ENCODE measurements at places on chromosomes 12 and 14.
A peak's percentile ranks its signal among the peaks of the same experiment; 100 is the strongest.

DNA sequence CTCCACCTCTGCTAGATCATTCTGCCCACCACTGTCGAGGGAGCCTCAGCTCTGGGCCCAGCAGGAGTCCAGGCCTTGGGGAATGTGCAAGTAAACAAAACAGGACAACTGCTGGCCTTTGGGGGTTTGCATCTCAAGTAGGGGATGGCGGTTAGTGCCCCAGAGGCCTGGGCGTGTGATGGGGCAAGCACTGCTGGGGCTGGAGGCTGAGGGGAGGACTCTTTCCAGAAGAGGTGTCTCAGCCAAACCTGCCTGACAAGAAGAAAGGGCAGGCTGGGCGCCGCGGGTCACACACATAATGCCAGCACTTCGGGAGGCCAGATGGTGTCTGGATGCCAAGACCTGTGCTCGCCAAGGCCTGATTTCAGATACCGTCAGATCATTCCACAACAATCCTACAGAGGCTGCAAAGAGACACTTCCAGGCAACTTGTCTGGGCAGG, 8.6 kb upstream of the ALDH2 start:
- no peak for DNase-seq

- no peak for DNase-seq
These were observed 2.6 kb upstream of the TAMALIN start for GRCh38 chr12:52004042-52004648.

DNA sequence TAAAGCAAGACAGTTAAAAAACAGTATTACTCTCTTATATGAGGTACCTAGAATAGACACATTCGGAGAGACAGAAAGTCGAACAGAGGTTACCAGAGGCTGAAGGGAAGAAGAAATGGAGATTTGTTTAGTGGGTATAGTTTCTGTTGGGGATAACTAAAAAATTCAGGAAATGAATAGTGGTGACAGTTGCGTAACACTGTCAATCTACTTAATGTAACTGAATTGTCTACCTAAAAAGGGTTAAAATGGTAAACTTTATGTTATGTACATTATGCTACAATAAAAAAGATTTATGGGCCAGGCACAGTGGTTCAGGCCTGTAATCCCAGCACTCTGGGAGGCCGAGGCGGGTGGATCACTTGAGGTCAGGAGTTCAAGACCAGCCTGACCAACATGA, 30.6 kb upstream of the SLC6A13 start:
- DNase-seq: no peak

GRCh38 chr14:88866305-88866704, 41.9 kb downstream of the TTC8 start:
- no peak for DNase-seq

DNA sequence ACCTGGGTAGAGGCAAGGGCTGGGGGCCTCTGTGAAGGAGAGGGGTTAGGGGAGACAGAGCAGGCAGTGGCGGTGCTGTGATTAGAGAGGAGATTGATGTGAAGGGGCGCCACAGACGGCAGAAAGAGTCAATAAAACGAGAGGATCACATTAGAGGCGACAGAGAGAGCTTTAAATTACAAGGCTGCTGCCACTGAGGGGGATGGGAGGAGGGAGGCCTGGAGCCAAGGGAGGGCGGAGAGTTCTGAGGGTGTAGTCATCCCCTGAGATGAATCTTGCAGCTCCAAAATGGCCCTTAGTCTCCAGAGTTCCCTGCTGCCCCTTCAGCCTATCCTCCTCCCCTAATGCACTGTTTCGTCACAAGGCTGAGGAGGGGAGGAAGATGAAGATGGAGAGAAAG, 12.8 kb downstream of the ZFHX2 start:
- no peak for DNase-seq

DNA sequence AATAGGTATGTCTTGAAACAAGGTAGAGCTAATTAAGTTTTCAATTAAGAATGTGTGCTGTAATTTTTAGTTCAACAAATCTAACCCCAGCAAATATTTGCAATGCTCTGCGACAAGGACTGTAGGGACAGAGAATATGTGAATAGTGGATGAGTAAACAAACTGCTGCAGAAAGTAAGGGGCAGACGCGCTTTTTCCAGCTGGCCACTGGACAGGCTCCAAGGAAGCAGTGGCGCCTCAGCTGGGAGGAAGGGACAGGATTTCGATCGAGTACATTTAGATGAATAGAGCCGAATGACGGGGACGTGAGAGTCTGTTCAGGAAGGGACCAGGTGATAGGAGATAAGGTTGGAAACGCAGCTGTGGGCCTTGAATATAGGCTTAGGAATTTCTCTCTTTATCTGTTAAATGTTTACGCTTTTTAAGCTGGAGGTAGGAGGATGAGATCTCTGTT, 69.3 kb downstream of the ELK3 start:
- DNase-seq: no peak

- no peak for DNase-seq
These were observed 48.9 kb downstream of the RNF34 start for GRCh38 chr12:121448771-121449315.

DNA sequence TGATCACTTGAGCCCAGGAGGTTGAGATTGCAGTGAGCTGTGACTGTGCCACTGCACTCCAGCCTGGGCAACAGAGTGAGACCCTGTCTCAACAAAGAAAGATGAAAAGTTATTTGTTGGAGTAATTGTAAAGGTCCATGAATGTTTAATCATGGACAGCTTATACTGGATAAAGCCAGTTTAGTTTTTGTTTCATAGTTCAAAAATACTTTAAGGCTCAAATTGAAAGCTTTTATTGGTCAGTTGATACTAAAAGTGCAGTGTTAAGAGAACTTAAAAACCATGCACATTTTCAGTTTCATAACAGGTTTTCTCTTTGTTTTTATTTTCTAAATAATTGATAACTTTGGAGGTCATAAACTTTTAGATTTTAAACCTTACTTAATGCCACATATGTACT, 108.4 kb downstream of the MON2 start:
- no peak for DNase-seq

DNA sequence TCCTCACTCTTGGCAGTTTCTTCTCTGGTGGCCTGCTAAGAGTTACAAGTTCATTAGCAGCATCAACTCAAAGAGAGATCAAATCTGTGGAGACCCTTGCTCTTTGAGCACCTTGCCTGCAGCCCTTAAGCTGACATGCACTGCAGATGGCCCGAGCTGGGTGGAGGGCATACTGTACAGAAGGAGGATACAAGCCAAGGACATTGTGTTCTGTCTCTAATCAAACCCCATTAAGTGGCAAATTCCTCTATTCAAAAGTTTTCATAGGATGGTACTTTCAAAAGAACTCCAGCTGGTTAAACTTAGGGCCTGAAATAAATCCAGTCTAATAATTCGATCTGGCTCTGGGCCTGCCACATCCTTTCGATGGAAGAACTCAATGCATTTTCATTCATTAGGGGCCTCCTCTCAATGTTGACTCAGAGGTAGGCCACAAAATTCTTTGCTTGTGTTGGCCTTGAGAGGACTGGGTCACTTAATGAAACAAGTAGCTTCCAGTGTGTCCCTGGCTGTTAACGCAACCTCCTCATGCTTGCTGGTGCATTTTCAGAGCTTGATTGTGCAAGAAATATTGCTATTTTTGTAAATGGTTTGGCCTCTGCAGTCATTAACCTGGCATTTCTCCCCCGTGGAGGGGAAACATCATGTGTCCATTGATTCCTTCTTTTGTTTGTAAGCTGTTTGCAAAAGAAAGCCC, 318.2 kb downstream of the NUAK1 start:
- DNase-seq: no peak

DNA sequence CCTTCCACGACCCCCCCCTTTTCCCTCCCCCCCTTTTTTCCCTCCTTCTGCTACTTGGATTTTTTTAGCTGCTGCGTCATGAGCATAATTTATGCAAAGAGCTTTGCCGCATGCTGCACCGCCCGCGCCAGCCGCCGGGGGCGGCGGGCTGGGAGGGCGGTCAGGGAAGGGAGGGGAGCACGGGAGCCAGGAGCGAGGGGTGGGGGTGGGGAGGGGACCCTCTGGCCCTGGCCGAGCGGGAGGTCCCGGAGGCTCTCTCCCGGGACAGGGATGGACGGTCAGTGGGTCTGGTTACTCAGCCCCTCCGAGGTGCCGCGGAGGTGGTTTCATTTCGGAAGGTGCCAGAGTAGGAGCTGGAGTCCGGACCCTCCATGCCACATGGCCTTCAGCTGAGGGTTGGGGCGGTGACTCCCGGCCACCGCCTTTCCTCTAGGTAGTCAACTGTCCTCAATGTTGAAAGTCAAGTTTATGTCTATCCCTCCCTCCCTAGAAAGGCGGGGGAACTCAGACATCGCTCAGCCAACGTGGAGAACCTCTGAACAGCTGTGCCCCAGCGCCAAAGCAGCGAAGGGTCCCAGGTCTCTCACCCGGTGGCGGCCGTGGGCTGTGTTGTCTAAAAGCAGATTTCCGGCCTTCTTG, at the start of gene POU6F1:
TSS of gene POU6F1 (minus strand) at position 95 of the 639 bp plus-strand sequence. CDS start 11,226 bp downstream, outside the sequence.
- DNase-seq: peak; percentile 68

GRCh38 chr14:73238424-73238852, 1.1 kb downstream of the PAPLN start:
- DNase-seq: no peak

DNA sequence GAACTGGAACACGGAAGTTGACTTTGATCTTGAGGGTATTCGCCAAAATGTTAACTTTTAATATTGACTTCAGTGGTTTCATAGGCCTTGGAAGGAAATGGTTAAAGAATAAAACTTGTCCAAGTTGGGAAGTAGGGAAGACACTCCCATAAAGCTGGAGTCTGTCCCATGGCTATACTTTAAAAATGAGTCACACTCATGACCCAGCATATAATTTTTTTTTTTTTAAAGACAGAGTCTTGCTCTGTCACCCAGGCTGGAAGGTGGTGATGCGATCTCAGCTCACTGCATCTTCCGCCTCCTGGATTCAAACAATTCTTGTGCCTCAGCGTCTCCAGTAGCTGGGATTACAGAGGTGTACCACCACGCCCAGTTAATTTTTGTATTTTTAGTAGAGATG, 19.6 kb downstream of the TMPRSS12 start:
- DNase-seq: no peak

DNA sequence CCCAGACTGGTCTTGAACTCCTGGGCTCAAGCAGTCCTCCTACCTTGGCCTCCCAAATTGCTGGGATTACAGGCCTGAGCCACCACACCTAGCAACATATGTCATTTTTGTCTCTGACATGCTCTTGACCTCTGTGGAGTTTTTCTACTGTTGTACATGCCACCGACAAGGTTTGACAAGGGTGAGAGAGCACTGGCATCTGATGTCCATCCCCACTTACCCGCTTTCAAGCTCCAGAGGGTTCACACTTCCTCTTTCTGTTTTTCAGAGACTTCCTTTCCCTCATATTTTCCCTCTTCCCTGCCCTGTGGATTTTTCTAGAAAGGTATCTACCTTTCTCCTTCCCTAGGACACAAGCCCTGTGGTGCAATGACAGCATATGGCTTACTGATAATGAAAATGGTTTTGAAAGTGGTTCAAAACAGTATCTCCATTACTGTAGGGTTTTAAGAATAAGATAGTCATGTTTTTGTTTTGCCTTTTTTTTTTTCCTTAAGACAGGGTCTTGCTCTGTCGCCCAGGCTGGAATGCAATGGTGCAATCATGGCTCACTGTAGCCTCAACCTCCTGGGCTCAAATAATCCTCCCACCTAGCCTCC, 27.7 kb upstream of the PLEKHG3 start:
- DNase-seq: no peak

- DNase-seq: peak; percentile 53
These were observed 63.6 kb downstream of the CHST11 start for GRCh38 chr12:104520242-104520900.

DNA sequence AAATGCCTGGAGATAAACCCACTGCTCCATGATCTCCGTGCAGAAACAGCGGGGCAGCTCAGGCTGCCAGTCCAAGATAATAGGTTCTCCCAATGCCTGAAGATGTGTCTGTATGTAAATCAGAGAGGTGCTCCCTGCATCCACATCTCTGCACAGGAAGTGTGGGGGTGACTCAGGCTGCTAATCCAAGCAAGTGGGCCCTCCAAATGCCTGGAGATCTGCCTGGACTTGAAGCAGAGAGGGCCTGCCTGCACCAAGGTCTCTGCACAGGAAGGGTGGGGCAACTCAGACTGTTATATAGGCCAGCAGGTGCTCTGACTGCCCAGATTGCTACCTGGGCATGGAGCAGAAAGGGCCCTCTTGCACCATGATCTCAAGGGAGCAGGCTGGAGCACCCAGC, 504.7 kb downstream of the LRFN5 start:
- no peak for DNase-seq
